Frontal cortex (tissue), 4 donors: ENCODE measurements at places on chromosomes 5 and 9. TPM values are rescaled to one million over a fixed set of nuclear protein-coding genes. Genes with fewer than 3 reads are reported as not detected.

The CEL gene
- 0.41 TPM for total RNA-seq

The LMX1B gene
- under 0.01 TPM for total RNA-seq

The PCDHA12 gene
- 11.0 TPM for total RNA-seq

The LOX gene
- 3.3 TPM for total RNA-seq

The KLF4 gene
- total RNA-seq, result 2.0 TPM

The PCDHGA1 gene
- total RNA-seq, result 3.3 TPM
